ENCODE measurements at places on chromosomes 7 and 10.

- no peak for DNase-seq
Observed at GRCh38 chr10:63833411-63834060, 312.3 kb downstream of the REEP3 start.

- no peak for DNase-seq
Observed at GRCh38 chr10:84510121-84510520, 181.7 kb downstream of the CCSER2 start.

DNA sequence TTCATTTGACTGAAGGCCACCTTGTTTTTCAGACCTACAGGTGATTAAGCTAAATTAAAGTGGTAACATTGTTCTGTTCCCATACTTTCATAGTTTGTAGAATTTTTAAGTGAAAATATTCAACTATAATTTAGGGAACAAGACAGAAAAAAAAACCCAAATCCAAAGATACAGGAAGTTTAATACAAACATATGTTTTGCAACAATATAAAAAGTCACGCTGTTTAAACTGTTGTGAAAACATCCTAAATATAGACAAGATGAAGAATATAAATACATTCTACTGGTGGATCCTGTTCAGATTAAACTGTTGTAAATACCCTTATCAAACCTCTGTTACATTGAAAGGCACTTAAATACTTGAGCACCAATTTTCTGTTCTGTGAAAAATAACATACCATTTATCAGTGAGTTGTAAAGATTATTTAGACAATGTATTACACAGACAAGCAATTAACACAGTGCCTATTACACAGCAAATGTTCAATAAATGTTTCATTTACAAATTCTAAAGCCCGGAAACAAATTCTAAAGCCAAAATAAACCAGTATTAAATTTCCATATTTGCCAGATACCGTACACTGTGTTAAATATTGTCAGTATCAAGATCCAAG lies 14.2 kb downstream of the ASZ1 start:
- no peak for DNase-seq

DNA sequence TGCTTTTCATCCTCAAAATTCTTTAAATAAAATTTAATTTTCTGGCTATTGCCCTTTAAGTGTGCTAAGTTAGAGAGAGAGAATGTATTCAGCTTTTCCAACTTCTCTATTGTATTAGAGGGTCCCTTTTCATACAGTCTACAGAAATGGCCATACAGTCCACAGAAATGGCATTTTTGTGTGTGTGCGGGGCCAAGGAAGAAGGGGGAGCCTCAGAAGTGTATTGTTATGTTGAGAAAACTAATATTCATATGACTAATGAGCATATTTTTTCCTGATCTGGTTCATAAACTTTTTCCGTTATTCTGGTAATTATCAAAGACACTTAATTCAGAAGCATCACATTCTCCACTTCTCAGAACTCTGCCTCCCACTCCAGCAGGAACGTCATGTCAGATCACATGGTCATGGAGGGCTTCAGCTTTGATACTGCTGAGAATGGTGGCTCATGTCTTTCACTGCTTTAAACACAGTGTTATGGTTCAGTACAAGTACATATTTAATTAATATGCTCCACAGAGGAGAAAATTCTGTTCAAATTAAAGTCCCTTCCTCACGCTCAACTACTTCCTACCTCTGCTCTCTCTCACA lies 37.1 kb downstream of the ELMO1 start:
- no peak for DNase-seq

DNA sequence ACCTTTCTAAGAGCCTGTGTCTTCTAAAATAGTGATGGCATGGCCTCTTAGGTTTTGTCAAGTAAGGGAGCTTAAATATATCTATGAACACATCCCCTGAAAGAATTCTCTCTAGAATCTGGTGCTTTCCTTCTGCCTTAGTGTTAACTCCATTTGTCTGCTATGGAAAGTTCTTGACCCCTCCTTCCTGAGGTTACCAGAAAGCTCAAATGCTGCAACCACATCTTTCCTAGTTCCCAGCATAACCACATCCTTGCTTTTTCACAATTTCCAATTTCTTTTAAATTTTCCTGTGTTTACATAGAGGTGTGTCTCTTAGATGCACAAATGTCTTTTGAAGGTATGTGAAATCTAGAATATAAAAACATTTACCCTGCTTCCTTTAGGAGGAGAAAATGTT lies 16.4 kb upstream of the GSDME start:
- no peak for DNase-seq

DNA sequence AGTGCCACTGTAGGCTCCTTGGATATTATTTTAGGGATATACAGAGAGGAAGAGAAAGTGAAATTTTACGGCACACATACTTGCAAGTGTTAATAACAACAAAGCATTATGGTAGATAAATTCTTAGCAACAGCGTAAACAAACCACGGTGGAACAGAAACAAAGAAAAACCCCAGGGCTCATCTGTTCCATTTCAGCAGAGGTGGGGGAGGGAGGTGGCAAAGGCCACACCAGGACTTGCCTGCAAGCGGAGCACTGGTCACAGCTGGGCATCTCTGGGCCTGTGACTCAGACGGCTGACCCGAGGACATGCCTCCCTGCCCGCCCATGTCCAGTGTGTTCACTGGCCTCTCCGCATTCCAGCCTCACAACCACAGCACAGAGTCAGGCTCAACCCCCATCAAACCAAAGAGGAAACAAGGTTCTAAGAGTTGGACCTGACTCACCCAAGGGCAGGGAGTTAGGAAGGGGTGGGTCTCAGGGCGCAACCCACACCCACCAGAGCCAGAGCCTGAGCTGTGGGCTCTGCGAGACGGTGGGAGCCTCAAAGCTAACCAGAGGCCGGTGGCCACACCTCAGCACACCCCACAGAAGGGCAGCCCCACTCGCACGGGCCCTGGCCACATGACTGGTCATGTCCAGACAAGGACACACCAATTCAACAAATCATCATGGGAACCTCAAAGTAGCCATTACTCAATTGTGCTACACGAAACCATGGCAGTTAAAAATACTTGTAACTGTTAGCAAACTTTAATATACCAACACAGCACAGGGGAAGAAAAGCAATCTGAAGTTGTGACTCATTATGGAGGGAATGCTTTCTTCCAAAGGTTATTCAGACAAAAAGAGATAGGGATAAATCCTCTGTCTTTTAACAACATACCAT lies 10.7 kb downstream of the ESYT2 start:
- no peak for DNase-seq

DNA sequence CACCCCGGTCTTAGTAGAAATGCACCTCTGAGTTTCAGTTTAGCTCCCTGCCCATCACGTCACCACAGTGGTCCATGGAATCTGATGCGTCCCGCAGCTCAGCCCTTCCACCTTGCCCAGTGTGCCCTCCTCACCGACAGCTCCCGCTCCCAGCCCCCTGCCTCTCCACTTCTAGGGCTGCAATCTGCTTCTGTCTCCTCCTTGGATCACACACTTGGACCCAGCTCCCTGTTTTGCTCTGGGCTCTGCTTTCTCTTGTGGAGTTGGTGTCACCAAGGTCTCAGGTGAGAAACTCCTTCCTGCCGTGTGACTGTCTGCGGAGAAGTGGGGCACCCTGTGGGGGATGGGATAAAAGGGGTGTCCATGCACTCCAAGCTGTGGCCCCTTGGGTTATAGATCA lies 37.9 kb downstream of the GPR26 start:
- no peak for DNase-seq

- DNase-seq: no peak
Observed at GRCh38 chr7:95545673-95546072, 50.6 kb downstream of the PDK4 start.

DNA sequence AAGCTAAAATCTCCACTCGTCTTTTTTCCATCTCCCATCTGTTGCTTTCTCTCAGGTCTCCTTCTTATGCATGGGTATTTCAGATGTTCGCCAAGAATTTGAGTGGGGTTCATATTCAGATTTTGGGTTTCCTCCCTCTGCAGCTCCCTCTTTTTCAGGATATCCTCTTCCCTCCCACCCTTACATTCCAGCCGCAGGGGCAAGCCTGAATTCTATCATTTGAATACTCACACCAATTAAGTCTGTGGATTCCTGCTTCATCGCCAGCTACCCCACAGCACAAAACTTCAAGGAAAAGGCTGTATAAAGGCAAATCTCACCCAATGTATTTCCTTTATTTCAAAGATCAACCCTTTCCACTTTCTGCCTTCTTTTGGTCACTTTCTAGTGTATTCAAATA lies 41.6 kb upstream of the FOXI2 start:
- DNase-seq: no peak

- no peak for DNase-seq
Observed at GRCh38 chr7:16447876-16448275, 17.7 kb downstream of the SOSTDC1 start.

DNA sequence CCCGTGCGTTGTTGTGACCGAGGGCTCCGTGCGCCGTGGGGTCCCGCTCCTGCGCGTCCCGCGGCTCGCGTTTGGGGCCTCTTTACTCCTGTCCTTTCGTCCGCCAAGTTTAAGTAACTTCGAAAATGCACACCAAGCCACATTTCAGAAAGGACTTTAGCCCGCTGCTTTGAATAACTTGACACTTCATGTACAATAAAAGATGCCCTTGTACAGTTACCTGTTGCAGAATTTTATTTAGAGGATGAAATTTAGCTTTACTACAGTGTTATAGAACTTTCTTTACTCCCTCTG lies 459 bp downstream of the SUGCT start:
- no peak for DNase-seq

DNA sequence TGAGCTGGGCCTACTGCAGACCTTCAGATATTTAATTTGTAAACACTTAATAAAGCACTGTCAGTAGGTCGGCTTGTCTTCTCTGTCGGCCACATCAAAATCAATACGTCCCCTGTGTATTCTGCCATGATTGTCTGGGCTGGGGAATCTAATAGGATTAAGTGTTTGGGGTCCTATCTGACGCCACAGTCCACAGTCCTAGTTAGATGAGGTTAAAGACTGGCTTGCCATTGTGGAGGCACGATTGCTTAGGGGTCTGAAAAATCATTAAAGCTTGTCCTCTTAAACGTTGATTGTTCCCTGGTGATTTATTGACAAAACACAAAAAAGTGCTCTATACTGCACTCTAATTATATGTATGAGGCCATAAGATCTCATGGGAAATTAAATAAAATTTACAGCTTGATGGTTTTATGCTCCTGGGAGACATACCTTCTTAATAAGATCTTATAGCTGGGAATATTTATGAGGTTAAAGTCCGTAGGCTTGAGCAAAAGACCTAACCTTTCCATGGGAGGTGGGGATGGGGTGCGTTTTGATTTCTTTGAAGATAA lies 650.3 kb upstream of the GALNT17 start:
- DNase-seq: no peak

DNA sequence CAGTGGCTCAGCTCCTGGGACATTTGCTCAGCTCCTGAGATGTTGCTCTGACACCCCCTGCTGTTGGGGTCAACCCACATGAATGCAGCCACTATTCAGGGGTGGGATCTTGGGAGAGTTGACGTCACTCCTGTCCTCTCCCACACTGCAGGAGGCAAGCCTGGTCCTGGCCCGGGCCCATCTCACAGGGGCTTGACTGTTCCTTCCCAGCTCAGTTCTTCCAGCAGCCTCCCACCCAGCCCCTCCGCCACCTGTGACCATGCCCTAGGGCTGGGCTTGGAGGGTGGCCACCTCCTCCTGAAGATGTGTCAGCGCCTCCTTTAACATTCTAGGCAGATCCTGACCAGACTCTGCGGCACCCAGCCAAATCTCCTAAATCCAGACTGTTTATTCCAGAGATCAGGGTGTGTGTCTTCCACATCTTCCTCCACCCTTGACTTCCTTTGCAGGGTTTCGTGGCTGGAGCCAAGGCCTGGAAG lies 19.1 kb upstream of the OPALIN start:
- no peak for DNase-seq

DNA sequence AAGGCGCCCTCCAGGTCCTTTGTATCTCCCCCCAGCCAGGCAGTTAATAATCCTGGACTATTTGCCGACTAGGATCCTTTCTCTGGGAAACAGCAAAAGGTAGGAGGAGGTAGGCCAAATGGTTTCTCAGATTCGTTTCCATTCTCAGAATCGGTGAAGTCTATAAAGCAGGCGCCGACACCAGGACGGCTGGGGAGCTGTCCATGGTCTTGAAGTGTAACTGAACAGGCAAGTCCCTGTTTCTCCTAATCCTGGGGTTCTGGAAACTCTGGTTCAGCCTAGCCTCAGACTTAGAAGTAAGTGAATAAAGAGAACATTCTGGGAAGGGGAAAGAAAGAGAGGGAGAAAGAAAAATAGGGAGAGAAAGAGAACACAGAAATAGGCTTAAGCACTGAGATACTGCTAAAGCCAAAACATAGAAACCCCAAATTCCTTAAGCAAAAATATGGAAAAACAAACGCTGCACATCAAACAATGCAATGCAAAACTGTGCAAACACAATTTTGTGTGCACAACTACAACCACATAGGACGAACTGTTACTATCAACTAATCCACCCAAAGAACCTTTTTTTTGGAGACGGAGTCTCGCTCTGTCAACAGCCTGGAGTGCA lies 11.1 kb upstream of the INA start:
- no peak for DNase-seq

GRCh38 chr7:155743177-155743576 lies 69.1 kb downstream of the SHH start:
- DNase-seq: no peak

- no peak for DNase-seq
Observed at GRCh38 chr10:67618116-67618515, 77.9 kb downstream of the CTNNA3 start.

GRCh38 chr7:31133497-31133896 lies 81.4 kb downstream of the ADCYAP1R1 start:
- peak; percentile 77 for DNase-seq

GRCh38 chr10:124999433-125000365 lies 57.8 kb downstream of the ZRANB1 start:
- DNase-seq: no peak

- no peak for DNase-seq
Observed at GRCh38 chr10:83990126-83990525, 149.2 kb upstream of the GHITM start.

GRCh38 chr10:79046741-79047583 lies 21.8 kb upstream of the ZMIZ1 start:
- DNase-seq: no peak

- no peak for DNase-seq
Observed at GRCh38 chr7:116316838-116317628, 106.7 kb downstream of the TES start.

- no peak for DNase-seq
Observed at GRCh38 chr10:16735671-16736070, 81.6 kb downstream of the RSU1 start.

DNA sequence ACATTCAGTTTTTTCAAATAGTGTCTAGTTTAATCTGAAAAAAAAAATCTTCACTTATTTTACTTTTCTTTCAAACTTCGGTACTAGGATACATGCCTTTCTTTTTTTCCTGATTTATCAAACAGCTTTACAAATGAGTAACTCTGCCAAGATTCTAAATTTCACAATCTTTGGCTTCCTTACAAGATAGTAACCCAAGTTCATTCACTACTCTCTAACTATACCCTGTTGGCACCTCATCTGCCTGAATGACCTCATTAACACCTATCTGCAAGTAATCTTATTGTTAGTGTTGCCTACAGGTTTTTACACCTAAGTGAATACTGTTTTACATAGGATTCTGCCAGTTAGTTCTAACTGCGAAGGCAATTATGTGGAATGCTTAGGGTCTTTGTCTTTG lies 159.8 kb downstream of the FOXP2 start:
- DNase-seq: no peak
